ENCODE measurements at places on chromosomes 11 and 22.

DNA sequence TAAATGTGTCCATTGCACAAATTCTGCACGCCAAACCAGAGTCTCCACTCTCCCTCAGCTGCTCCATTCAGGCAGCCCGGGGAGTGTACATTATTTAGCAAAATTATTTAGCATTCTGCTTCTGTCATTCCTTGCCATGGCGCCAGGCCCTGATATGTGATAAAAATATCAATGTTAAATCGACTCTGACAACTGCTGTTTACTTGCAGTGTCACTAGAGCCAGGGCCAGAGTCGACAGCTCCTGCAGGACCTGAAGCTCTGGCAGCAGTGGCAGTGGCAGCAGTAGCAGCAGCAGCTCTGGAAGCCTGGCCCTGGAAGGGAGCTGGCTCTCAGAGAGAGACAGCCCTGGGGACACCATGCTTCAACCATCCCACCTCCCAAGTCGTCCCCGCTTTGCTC is 224.5 kb downstream of the BUD13 start:
- DNase-seq = no peak

DNA sequence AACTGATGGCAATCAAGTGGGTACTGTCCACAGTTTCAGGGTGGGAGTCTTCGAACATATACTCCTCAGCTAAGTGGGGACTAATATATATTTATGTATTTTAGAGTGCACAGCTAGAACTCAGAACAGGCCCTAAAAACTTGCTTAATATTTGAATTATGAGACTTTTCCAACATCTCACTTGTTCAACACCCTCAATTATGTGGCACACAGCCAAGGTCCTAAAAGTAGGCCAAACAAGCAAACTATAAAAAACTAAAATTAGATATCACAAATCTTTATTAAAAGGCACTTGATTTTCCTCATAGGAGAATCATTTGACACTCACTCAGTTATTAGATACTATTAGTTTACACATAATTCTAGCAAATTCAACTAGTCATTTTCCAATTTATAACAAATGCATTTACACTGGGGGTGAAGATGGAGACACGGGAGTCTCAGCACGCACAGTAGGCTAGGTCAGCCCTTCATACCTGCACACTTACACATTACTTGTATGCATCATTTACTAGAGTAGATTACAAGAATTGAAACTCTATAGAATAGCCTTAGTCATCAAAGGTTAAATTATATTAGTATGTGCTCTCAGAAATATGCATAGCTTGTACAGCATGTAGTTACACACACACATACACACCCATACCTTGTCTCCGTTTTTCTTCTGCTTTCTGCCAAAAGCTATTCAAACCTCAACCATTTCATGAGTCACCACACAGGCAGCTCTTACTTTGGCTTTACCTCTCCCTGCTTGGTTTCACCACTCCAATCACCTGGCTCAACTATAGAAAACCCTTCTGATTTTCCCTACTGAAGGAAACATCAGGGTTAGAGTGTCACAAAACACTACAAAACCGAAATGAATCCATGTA is 171.5 kb downstream of the SBF2 start:
- DNase-seq = no peak

DNA sequence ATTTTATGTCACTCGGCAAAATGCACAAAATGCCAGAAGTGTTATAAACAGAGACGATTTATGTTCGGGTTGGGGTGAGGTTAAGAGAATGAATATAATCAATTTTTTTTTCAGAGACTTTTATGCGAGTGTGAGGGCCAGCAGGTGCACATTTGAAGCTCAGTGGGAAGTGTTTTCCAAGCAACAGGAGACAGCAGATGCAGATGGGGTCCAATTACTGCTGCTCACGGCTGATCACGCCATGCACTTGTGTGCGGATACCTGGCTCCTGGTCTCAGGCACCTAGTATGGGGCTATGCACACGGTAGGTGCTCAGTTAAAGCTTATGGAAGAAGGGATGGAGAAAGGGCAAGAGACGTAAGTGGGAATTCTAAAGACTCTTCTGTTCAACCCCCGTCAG is 249.1 kb downstream of the MIAT start:
- no peak for DNase-seq

DNA sequence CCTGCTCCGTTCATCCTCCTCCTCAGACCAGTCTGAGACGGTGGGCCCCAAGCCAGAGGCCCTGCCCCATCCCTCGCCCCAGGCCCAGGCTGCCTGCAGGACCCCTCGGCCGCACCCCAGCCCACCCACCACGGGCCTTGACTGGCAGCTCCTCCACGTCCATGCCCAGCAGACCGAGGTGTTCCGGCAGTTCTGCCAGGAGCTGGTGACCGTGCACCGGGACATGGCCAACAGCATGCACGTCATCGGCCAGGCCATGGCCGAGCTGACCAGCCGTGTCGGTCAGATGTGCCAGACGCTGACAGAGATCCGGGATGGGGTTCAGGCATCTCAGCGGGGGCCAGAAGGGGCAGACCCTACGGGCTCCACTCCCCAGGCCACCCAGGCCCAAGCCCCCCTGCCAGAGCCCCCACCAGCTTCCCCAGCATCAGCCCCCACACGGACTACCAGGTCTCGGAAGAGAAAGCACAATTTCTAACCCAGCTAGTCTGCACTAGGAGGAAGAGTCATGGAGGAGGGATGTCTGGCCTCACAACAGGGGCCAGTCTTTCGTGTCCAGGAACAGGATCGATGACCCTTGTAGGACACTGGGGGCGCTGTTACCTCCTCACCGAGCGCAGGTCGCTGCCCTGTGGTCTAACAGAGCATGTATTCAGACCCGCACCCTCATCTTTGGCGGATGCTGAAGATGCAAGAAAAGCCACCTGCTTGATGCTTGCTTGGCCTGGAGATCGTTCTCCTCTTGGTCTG is 66.3 kb downstream of the PRDM11 start:
- no peak for DNase-seq

DNA sequence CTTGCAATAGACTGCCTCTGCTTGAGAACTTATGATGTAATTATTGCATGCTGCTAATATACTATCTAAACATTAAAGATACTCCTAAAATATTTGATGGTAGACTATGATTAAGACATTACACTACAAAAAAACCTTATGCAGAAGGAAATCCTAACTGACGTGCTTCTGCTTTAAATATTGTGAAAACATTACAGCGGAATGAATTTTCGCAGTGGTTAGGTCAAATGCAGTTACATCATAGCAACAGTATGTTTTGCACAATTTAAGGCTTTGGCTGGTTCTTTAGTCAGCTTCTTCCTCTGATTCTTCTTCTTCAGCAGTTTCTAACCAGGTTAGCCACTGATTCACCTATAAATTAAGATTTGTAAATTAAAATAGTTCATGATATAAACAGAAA is 11.2 kb downstream of the EIF4G2 start:
- no peak for DNase-seq

DNA sequence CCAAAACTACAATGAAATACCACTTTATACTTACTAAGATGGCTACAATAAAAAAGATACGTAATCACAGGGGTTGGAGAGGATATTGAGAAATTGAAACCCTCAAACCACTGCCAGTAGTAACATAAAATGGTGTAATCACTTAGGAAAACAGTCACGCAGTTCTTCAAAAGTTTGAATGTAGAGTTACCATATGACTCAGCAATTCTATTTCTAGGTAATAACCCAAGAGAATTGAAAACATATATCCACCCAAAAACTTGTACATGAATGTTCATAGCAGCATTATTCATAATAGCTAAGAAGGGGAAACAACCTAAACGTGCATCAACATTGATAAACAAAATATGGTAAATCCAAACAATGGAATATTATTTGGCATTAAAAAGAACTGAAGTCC is 24.4 kb upstream of the PSMA1 start:
- DNase-seq = no peak

DNA sequence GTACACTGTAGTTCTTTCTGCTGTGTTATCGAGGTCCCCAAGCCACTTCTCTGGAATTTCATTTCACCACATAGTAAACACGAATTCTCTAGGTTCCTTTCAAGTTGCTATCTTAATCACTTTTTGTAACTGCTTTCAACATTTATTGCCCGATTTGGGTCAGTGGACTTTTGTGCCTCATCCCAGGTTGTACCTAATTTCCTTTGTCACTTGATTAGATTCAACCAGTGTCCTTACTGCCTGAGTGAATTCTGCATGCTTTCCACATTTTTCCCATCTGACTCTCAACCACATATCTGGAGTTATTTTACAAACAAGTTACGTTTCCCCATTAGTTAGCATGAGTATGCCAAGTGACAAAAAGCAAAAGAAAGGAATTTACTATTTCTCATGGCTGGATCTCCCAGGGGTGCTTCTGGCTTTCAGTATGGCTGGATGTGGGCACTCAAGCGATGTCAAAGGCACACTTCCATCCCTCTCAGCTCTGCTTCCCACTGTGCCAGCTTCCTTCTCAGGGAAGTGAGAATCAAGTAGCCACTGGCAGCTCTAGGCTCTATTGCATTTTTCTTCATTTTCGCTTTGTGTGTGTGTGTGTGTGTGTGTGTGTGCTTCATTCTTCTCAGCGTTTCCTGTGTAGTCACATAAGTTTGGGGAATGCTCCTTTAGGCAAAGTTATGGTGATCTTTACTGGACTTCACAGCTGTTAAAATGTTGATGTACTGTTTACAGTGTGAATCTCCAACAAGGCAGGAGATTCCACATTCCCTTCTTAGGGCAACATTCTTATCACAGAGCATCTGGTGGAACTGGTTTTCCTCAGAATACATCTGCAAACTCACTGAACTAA is 128.9 kb downstream of the DBX1 start:
- no peak for DNase-seq

DNA sequence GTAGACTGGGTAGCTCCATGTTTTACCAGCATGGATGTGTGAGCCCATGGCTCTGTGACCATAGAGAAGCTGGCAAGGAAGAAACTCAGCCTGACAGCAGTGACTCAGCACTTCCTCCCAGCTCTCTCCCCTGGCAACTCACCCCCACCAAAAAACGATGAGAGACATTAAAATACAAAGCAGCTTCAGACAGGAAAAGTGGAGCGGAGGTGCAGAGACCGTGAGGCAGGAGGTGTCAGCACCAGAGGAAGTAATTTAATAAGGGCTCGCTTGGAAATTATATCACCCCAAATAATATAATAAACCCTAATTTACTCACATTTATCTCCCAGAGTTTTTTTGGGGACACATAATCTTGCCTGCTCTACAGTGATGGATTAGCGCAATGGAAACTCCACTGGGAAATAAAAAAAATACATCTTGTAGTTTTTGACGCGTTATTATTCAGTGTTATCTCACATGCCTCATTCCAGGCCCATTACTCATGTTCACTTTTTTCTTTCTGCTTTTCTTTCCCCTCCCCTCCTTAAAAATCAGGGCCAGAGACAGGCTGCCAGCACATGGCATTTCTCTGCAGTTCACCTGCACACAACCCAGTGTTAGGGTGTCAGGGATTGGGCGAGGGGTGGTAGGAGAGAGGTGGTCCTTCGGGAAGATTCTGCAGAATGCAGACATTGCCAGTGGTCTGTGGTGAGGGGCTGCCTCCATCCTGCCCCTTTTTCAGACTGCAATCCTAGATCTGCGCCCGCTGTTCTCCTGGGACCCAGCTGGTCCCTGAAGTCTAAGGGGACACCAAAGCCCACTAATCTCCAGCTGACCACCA is 170.8 kb downstream of the BUD13 start:
- no peak for DNase-seq

GRCh38 chr11:2830030-2830812 is 55.4 kb downstream of the CDKN1C start:
- DNase-seq = no peak

DNA sequence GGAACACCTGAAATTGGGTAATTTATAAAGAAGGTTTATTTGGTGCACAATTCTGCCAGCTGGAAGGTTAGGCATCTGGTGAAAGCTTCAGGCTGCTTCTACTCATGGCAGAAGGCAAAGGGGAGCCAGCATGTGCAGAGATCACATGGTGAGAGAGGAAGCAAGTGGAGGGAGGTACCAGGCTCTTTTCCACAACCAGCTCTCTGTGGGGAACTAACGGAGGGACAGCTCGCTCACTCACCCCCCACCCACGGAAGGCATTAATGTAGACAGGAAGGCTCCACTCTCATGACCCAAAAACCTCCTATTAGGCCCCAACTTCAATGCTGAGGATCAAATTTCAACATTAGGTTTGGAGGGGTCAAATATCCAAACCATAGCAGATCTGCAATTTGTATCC is 75.6 kb upstream of the ARHGAP32 start:
- DNase-seq = no peak

DNA sequence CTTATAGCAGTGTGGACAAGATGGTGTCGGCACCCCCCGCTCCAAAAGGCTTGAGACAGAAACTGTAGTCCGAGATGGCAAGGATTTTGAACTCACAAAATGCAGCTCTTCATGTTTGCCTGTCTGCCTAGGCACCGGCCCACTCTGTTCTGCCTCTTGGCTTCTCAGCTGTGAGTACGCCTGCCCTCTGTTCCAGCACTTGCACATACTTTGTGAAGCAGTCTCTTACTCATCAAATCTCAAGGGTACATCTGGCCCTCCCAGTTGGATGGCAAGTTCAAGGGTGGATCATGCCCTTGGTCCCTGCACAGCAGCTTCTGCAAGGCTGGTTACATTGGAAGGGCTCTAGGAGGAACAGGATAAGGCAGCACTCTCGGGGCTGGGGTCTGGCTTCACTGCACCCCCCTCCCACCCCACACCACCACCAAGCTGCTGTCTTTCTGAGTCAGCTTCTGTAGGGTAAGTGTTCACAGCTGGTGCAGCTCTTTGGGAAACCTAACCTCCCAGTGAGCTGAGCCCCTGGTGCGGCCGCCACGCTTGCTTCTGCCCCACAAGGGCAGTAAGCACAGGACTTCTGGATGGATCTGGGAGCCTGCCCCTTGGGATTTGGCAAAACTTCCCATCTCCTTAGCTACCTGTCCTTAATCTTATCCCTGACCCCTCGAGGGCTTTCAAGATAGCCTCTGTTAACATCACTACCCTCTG is 37.2 kb downstream of the FAM83F start:
- no peak for DNase-seq

- no peak for DNase-seq
Measured at GRCh38 chr11:76074148-76075095, 131.9 kb downstream of the WNT11 start.

- no peak for DNase-seq
Measured at GRCh38 chr11:77525455-77526091, 51.7 kb upstream of the PAK1 start.

GRCh38 chr11:20457934-20458680 is 70.6 kb downstream of the PRMT3 start:
- DNase-seq = no peak

GRCh38 chr11:14539982-14540421 is 19.8 kb upstream of the PSMA1 start:
- no peak for DNase-seq

DNA sequence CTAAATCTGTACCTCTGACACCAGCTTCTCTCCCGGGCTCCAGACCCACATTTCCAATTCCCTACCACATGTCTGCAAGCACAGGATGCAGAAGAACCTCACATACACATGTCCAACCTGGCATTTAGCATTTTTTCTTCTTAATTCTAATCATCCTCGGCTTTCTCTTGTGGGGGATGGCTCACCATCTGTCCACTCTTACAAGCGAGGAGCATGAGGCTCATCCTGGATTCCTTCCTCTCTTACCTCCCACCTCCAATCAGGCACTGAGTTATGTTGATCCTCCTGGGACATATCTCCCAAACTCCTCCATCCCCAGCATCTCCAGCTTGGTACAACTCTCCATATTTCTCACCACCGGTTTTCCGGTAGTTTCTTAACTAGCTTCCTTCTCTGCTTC is 149.8 kb upstream of the LARGE1 start:
- DNase-seq = no peak
